Uterus (tissue), 4 donors: ENCODE measurements at places on chromosomes 4 and X. TPM values are rescaled to one million over a fixed set of nuclear protein-coding genes. Genes with fewer than 3 reads are reported as not detected.
A peak's percentile ranks its signal among the peaks of the same experiment; 100 is the strongest.

Gene OCRL
- total RNA-seq: 8.5 TPM

Gene SRPK3
- 13.8 TPM for total RNA-seq

Gene SMIM31
- not detected for total RNA-seq

- no peak for DNase-seq
Observed at GRCh38 chrX:30373479-30373878, 64.3 kb upstream of the NR0B1 start.

DNA sequence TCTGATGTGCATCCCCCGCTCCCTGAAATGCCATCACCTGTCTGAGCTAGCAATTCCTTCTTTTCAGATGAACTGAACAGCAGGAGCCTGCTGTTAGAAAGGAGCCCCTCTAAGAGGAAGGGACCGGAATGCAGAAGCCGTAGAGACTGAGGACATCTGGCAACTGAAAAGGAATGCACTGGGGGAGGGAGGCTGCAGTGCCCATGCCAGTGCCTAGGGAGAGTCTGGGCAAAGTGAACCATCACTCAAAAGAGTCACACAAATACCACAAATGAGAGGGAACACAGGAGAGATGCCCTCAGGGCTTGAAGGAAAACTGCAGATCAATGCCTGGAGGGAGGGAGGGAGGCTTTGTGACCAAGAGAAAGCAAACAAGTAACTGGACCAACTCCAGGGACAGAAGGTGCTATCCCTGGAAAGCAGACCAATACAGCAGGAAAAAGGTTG, 93.9 kb upstream of the CBR4 start:
- DNase-seq: no peak

DNA sequence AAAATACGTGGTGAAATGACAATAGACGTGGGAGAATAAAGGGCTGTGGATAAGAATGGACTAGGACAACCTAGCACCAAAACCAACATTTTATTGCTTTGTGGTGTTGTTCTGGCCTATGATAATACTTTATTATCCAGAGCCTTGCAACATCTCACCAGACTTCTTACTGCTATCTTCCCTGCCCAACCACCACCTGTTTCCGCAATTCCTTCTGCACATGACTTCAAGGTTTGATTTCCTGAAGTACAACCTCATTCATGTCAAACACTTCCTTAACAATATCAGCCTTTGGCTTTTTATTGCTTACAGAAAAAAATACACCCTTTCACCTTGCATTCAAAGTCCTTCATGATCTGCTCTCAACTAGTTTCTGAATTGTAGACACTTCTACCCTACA, 84.8 kb downstream of the RTL3 start:
- no peak for DNase-seq

- DNase-seq: peak; percentile 58
Observed at GRCh38 chrX:108270739-108271396, 167.4 kb downstream of the COL4A6 start.

DNA sequence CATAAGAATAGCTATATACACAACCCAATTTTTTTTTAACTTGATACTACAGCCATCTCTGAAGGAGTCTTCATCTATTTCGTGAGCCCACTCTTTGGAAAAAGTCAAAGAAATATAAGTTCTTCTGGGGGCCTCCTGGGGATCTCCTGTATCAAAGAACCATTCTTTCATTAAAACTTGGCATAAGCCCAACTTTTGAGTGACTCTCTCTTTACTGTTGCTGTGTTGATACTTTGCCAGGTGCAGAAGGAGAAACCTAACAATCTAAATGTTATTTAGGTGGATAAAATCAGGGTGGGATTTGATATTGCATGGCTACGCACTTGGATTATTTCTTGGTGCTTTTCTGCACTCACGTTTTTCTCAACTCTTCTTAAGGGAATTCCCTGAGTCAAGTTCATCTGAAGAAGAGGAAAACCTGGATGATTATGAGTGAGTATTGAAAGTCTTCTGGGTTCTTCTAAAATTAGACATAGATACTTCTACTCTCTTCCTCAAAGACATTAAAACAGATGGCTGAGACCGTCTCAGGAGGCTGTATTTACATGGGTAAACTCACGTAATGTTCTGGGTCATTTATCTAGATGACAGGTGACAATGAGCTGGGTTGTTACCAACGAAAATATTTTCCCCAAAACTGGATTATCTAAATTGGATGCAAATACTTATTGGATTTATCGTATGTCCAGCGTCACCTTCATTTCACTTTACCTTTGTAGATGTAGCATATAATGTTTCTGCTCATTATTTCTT, 25.2 kb downstream of the BMX start:
- DNase-seq: no peak

DNA sequence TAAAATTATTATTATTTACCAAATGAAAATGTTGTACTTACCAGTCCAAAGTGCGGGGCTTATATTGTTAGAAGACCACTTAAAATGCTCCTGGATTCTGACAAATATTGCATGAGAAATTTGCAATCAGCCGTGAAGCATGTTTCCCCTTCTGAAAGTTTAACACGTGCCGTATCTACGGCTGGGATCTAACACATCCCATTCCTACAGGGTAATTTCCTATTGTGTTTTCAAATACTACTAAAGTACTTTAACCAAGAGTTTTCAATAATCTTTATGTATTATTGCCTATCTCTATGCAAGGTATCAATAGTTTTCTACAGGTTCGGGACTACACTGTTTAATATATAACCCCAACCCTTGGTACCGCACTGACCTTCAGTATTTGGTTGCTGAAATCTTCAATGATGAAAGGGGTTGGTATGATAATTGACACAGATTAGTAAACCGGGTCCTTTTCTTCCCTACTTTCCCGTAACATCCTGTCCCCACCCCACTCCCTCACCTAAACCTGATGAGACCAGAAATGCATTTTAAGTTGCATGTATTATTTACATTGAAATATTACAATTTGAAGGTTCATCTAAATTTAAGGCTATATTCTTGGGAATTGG, 795 bp upstream of the BRWD3 start:
- DNase-seq: no peak
